ENCODE measurements at places on chromosomes 1 and 21.

GRCh38 chr1:92877792-92878191, 46.0 kb downstream of the RPL5 start:
- DNase-seq, result no peak

GRCh38 chr1:42128499-42128898, 24.7 kb upstream of the GUCA2B start:
- no peak for DNase-seq

GRCh38 chr1:36400514-36400824, 2.8 kb upstream of the LSM10 start:
- DNase-seq, result no peak

DNA sequence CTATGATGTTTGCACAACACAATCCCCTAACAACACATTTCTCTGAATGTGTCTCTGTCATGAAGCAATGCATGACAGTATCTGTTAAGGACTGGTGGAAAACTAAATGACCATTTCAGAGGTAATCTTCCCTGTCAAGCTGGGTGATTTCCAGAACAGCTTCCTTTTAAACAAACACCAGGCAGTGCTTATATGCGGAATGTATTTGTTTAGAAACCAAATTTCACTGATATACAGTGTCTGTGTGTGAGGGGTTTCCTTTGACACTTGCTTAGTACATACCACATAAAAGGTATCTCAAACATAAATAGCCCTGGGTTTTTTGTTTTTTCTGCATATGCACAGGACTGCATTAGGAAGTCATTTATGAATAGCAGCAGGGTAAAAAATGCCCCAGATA, 95.6 kb downstream of the TGFBR3 start:
- DNase-seq, result no peak

- no peak for DNase-seq
These were observed 423 bp downstream of the URB1 start for GRCh38 chr21:32392299-32392879.

DNA sequence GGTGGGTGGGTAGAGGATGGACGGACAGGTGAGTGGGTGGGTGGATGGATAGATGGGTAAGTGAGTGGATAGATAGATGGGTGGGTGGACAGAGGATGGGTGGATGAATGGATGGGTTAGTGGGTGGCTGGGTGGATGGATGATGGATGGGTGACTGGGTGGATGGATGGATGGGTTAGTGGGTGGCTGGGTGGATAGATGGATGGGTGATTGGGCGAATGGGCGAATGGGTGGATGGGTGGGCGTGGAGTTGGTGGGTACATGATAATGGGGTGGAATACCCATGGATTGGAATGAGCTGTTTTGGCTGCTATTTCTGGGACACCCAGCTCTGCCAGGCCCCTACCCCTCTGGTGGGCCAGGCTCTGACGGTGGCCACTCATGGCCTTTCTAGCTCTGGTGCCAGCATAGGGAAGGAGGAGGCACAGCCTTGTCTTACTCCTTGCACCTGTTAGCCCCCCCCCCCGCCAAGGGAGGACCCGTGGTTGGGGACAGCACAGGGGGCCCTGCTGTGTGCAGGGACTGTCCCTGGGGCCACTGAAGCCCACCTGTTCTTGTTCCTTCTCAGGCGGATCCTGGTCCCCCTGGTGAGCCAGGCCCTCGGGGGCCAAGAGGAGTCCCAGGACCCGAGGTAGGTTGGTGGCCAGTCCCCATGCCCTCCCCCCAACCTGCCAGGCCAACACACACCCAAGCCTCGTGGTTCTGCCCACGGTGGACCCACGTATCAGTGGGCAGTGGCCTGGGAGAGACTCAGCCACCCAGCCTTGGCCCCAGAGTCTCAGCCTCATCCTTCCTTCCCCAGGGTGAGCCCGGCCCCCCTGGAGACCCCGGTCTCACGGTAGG, 26.4 kb downstream of the COL6A2 start:
- DNase-seq, result no peak

- DNase-seq, result no peak
These were observed 41.8 kb downstream of the TTC39A start for GRCh38 chr1:51288578-51288977.

DNA sequence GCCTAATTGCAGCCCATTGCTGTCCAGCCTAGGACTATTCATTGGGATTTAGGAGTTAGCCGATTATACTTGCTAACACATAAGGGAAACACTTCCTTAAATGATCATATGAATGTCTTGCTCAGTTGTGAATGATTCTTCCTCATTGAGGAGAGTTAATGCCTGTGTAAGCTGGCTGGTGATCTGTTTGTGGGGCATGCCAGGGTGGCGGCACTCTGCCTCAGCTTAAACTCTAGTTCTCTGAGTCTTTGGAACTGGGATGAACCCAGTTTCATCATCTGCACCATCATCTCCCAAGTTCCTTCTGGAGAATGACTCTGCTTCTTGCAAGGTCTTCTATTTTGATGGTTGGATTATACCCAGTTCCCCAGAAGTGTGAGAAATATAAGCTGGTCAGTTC, 23.9 kb upstream of the SLAMF6 start:
- DNase-seq, result no peak

DNA sequence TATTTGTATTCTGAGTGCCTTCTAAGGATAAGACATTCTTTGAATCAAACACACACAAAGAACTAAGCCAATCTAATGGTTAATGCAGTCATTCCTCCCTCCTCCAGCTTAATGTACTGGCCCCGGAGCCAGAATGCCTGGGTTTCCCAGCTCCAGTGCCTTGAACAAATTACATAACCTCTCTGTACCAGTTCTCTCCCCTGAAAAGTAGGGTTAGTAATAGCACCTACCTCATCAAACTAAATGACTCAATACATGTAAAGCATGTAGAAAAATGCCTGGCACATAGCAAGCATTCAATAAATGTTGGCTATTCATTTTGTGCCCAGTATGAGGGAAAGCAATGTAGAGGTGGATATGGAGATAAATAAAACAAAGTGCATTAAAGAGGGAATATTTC, 14.0 kb downstream of the C1orf52 start:
- DNase-seq, result no peak

DNA sequence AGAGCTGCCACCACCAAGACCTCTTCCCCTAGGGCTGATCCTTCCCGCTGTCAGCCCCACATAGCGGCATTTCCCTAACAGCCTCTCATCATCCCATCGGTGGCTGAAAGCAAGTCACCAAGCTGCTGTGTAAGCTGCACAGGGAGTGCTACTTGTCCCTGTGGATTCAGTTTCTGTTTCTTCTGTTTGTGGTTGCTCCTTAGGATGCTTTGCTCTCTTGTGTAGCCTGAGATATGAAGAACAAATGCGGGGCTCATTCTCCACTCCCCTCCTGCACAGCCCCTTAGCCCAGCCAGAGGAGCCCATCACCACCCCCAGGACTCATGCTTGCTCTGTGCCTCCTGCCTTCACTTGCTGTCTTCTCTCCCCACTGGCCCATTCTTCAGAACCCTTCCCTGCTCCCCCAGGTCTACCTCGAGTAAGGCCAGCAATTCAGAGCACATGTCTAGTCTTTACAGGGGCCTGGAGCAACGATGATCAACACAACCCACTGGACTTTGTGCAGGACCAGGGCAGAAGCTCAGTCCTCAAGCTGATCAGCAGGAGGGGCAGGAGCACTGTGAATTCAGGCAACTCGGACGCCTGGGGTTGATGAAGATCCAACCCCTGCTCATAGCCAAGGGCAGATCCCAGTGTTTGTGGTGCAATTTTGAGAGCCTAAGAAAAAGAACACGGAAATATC, 82.6 kb upstream of the GALNT2 start:
- DNase-seq, result no peak

DNA sequence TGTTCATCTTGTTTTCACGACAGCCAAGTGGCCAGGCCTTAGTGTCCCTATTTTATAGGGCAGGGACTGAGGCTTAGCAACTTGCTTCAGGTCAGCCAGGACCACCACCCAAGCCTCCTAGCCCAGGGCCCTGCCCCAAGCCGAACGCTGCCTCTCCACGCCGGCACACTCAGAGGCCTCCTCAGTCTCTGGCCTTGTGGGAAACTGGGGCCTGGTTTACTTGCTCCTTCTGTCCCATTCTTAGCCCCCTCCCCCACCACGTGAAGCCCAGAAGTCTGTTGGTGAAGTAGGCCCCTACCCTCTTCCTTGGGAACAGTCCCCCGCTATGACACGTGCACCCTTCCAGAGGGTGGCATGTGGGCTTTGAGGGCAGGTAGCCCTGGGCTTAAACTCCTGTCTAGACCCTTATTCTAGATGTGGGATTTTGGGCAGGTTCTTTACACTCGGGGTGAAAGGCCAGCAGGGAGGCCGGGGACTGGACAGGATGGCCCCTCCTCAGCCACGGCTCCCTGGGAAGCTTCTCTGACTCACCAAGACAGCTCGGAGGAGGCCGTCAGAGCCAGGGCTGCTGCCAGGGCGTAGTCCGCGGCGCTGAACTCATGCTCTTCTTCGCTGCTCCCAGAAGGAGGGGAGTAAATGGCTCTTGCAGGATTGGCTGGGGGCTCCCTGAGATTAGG, 4.3 kb downstream of the MYOM3 start:
- DNase-seq, result no peak

DNA sequence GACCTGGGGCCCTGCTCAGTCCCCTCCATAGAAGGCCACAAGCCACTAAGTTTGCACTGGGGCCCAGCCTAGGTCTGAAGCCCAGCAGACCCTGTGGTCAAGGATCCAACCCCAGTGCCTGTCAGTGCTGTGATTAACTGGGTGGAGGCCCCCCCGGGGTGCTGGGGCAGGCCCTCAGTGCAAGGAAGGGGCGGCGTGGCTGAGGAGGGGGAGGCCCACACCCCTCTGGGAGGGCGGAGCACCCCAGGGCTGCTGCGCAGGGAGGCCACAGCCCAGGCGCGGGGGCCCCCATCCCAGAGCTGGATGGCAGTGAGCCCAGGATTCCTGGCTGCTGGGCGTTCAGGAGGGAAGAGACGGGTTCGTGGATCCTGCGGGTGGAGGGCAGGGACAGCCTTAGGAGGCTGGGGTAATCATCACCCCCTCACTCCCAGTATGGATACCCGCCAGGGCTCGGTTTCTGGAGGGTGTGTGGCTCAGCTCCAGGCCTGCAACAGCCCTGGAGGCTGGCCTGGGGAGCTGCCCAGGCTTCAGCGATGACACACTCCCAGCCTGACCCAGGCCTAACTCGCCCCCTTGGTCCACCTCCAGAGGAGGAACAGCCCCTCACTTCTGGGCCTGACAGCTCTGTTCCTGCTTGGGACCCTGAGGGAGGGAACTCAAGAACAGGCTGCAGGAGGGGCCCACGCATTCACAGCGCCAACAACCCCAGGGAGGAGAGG, 890 bp downstream of the GJC2 start:
- peak; percentile 80 for DNase-seq

DNA sequence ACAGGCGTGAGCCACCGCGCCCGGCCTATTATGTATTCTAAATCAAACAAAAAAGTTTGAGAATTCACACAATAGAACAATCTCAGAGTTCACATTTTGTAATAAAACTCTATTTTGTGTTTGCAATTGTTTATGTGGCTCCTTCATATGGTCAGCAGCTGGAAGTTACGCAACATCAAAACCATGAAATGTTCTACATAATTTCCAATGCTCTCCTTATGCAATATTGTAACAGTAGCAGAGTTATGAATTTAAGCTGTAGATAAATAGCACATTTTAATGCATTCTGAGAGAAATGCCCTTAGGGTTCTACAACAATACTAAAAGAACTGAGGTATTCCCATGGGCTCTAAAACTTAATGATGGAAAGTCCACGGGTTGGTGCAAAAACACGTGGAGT, 62.3 kb upstream of the COL11A1 start:
- DNase-seq, result no peak

GRCh38 chr1:37741662-37742061, 23.3 kb downstream of the EPHA10 start:
- no peak for DNase-seq

- no peak for DNase-seq
These were observed 85.7 kb downstream of the TGFB2 start for GRCh38 chr1:218430822-218431221.

- DNase-seq, result no peak
These were observed 233.9 kb upstream of the CAMK1G start for GRCh38 chr1:209349363-209350308.

DNA sequence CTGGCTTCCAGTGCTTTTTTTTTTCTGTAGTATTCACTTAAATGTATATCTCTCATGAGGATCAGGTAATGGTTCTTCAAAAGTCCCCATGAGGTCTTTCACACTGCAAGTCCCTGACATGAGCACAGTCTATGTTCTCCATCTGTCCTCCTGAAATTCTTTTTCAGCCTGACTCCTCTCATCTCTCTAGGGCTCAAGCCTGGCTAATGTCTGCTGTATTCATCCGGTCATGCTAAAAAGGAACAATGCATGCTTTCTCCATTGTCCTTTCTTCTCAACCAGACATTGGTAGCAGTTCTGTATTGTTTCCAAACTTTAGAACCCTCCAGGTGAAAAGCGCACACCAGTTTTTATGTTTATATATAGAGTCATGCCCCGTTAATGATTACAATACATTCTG, 368.3 kb upstream of the OLFM3 start:
- no peak for DNase-seq

DNA sequence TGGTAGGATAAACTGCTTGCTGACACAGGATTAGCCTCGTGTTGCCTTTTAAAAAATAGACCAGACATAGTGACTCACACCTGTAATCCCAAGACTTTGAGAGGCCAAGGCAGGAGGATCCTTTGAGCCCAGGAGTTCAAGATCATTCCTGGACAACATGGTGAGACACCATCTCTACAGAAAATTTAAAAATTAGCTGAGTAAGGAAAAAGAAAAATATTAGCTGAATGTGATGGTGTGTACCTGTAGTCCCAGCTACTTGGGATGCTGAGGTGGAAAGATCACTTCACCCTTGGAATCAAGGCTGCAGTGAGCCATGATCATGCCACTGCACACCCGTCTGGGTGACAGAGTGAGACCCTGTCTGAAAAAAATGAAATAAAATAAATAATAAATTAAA, 82.0 kb downstream of the ETS2 start:
- DNase-seq, result no peak

- peak; percentile 82 for DNase-seq
These were observed 72.5 kb downstream of the NDUFS5 start for GRCh38 chr1:39098546-39099250.

- no peak for DNase-seq
These were observed 612.1 kb downstream of the MRPL39 start for GRCh38 chr21:24995216-24995615.

GRCh38 chr1:51740652-51741051, 123.8 kb downstream of the OSBPL9 start:
- no peak for DNase-seq

DNA sequence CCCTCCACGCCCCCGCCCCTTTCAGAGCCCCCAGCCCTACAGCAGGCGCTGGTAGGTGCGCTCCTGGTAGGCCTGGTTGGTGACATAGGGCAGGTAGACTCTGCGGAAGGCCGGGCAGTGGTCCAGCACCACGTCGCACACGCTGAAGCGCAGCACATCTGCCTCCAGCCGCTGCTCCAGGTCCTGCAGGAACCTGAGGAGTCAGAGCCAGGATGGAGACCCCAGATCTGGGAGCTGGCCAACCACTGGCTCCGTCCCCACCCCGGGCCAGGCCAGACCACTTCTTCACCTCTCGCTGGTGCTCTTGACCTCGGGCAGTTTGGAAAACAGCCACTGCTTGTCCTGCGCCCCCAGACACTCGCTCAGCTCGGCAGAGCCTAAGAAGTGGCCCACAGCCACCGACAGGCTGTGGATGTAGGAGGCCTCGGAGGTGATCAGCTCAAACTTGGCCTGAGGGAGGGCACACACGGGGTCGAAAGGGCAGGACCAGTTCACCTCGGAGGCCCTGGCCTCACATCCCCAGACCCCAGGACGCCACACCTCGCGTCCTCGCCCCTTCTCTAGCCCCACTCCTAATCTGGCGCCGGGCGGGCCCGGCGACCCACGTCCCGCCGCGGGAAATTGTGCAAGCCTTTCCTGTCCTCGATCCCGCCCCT, 6.4 kb downstream of the ARHGEF19 start:
- no peak for DNase-seq

All from GM04504 (cell line).